Breast epithelium (tissue), 4 donors: ENCODE measurements at places on chromosomes 16 and 17.
A peak's percentile ranks its signal among the peaks of the same experiment; 100 is the strongest.

DNA sequence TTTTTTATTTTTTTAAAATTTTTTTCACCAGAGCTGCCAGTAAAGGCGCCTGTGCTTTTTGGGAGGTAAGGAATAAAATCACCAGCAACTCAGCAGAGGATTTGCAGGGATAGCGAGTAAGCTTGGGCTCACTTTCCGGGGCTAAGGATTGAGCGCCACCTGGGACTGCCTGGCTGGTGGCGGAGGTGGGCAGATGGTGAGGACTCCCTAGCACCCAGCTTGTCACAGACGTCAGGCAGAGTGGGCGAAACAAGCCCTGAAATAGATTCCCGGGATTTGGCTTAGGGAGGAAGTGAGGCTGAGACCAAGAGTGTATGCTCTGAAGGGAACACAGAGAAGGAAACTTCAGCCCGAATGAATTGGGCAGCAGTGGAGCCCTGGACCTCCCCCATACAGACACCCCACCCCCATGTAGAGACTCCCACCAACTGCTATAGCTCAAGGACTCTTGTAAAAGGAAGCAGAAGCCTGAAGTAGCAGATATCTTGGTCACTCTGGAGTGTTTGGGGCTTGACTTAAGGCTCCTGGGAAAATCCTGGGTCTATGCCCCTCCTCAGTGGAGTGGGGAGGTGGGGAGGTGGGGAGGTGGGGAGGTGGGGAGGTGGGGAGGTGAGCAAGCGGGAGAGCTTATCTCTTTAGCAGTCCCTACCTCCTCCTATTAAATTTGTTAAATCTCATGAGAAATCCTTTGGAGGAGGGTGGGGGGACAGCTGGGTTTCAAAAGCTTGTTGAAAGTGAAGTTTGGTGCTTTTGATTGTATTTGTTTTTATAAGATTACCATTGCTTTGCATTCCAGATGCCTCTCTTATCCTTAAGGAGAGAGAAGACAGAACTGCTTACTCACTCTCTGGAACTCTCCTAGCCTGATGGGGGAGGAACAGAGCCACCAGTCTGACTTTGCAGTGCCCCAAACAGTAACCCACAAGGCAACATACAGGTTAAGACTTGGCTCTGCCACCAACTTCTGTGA lies 8.2 kb downstream of the ARL4D start:
- no peak overlapping the region for H3K4me3 ChIP-seq
- no peak overlapping the region for H3K27ac ChIP-seq
- no peaks in the 10 kb centered on the region for H3K27me3 ChIP-seq
- H3K4me1 ChIP-seq: no peaks in the 10 kb centered on the region
- no peak for DNase-seq
- no peaks in the 10 kb centered on the region for H3K36me3 ChIP-seq

DNA sequence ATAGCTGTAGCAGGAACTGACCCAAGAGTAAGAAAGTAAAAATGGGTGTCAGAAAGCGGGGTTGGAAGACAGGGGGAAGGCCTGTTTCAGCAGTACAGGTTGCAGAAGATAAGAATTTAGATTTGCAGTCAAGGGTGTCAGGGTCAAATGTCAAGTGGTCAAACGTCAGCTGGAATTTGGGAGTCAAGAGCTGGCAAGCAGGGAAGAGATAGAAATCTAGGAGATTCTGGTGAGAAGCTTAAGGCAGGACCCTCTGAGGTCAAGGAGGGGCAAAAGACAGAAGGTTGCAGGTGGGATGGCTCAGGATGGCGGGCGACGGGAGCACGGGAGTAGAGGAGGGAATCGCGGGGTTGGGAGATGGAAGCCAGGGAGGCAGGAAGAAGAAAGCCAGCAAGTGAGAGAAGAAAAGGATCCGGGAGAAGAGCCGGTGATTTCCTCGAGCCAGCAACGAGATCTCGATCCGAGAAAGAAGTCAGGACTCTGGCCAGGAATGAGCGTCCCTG lies 335 bp downstream of the SLC25A35 start:
- H3K4me3 ChIP-seq: peak overlapping the region; percentile 57
- no peaks in the 10 kb centered on the region for H3K27me3 ChIP-seq

DNA sequence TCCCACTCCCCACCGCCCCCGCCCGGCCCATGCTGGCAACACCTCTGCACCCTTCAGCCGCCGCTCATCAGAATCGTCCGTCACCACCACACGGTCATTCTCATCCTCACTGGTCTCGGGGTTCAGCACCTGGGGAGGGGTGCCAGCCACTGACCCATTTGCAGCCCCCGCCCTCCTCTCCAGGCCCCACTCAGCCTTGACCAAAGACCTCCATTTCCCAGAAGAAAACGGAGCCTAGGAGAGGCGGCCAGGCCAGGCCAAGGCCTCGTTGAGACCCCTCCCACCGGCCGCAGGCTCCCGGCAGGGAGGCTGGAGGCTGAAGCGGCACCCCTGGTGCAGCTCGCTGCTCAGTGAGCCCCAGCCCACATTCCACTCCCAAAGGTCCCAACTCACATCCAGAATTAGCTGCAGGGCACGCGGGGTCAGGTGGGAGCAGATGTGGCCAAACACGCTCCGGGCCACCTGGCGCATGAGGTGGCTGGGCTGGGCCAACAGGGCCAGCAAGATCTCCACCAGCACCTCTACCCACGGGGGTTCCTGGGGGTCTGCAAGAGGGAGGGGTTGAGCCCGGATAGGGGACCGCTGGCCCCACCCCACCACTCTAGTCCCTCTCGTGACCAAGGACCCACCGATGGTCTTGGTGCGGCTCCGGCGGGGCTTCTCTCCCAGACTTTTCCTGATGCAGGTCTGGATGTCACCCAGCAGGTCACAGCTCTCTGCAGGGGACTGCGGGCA lies 9.8 kb downstream of the MYBBP1A start:
- H3K4me1 ChIP-seq: peaks cover 6% of the 10 kb centered on the region
- H3K27me3 ChIP-seq: no peaks in the 10 kb centered on the region
- no peak for DNase-seq
- H3K36me3 ChIP-seq: peaks cover 8% of the 10 kb centered on the region

DNA sequence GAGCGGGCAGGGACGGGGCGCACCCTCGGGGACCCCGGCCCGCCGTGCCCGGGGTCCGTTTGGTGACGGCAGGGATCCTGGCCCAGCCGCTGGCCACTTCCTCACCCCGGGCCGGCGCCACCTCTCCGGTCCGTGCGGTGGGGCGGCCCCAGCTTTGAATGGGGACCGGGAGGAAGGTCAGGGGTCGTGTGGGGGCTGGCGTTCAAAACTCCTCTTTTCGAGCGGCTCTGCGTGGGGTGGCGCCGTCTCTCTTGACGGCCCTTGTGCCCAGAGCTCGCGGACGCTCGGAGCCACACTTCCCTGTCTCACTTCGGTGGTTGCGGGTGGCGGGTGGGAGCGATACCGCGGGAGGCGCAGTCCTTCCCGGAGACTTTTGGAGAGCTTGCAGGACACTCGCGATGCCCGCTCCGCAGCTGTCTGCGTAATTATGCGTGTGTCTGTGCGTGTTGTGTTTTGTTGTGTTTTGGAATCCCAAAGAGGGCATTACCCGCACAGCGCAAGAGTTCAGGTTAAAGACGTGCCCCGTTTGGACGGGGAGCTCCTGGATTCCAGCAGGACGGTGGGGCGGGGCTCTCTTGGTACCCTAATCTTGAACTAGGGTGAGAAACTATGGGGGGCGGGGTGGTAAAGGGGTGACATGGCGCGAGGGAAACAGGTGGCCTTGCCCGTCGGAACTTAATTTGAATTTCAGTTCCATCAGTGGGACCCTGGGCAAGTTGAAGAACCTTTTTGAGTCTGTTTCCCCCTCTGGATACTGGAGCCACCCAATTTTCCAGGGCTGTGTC lies 637 bp downstream of the PLCG2 start:
- DNase-seq: no peak
- H3K27me3 ChIP-seq: no peaks in the 10 kb centered on the region
- H3K4me3 ChIP-seq: peak overlapping the region; percentile 63
- peak overlapping the region; percentile 71 for H3K27ac ChIP-seq
- H3K36me3 ChIP-seq: no peaks in the 10 kb centered on the region

- no peaks in the 10 kb centered on the region for H3K27me3 ChIP-seq
- no peaks in the 10 kb centered on the region for H3K36me3 ChIP-seq
- no peak overlapping the region for H3K4me3 ChIP-seq
- DNase-seq: no peak
- H3K4me1 ChIP-seq: no peaks in the 10 kb centered on the region
- H3K27ac ChIP-seq: no peak overlapping the region
These were observed 391.4 kb upstream of the MAF start for GRCh38 chr16:79991969-79992368.

DNA sequence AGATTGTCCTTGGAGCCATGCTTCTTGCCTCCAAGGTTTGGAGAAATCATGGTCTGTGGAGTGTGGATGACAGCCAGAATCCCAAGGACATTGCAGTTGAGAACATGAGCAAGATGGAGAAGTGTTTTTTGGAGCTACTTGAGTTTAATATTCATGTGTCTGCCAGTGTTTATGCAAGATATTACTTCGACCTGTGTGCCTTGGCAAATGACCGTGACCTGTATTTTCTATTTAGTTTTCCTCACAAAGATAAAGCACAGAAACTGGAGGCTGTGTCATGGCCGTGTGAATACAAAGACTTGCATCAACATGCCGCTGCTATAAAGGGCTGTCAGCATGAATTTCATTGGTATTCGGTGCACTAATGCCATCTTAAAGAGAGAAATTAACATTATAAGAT lies 9.0 kb downstream of the GGA2 start:
- peaks cover 9% of the 10 kb centered on the region for H3K4me1 ChIP-seq
- DNase-seq: no peak
- H3K27ac ChIP-seq: no peak overlapping the region
- H3K4me3 ChIP-seq: no peak overlapping the region
- H3K36me3 ChIP-seq: no peaks in the 10 kb centered on the region

- DNase-seq: no peak
- no peaks in the 10 kb centered on the region for H3K27me3 ChIP-seq
- H3K4me1 ChIP-seq: no peaks in the 10 kb centered on the region
- H3K27ac ChIP-seq: no peak overlapping the region
- H3K4me3 ChIP-seq: no peak overlapping the region
These were observed 7.4 kb upstream of the SPAG9 start for GRCh38 chr17:51128076-51128475.

DNA sequence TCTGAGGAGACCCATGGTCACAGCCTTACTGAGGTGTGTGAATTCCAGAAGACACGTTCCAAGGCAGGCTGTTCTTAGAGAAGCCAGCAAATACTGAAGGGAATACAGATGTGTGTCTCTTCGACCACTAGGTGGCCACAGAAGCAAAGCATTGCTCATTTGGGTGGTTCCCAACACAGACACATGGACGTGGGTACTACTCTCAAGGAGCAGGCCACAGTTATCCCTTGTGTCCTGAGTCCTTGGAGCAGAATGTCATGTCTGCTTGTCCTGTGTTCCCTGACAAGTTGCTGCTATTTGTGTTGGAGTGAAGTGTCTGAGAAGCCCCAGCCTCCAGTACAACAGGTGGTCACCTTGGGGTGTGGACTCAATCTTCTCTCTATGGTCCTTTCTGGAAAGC lies 30.3 kb downstream of the HMOX2 start:
- H3K36me3 ChIP-seq: peaks cover 7% of the 10 kb centered on the region
- H3K4me1 ChIP-seq: no peaks in the 10 kb centered on the region
- DNase-seq: no peak

DNA sequence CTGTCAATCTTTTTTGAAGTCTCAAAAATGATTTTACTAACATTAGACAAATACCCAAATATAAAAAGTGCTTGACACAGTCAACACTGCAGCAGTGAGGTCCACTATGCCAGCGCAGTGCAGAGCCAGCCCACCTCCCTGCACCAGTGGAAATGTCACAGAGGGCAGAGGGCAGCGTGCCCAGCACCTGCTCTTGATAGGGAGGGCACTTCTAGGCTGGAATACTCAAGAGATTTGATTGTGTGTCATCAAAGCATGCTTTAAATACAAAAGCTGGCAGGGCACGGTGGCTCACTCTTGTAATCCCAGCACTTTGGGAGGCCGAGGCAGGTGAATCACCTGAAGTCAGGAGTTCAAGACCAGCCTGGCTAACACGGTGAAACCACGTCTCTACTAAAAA lies 136.0 kb downstream of the ANKRD11 start:
- no peaks in the 10 kb centered on the region for H3K36me3 ChIP-seq
- no peak for DNase-seq
- no peaks in the 10 kb centered on the region for H3K4me1 ChIP-seq
- no peak overlapping the region for H3K27ac ChIP-seq
- H3K27me3 ChIP-seq: no peaks in the 10 kb centered on the region

- no peak overlapping the region for H3K27ac ChIP-seq
- H3K36me3 ChIP-seq: no peaks in the 10 kb centered on the region
- no peaks in the 10 kb centered on the region for H3K4me1 ChIP-seq
These were observed 30.2 kb upstream of the CPPED1 start for GRCh38 chr16:12833926-12834325.

- no peak within 1 kb of the TSS for H3K27ac ChIP-seq
- peaks cover 7% of the 10 kb centered on the region for H3K4me1 ChIP-seq
- H3K27me3 ChIP-seq: peaks cover 20% of the 10 kb centered on the region
- DNase-seq: no peak
- no peaks in the 10 kb centered on the region for H3K36me3 ChIP-seq
- peak within 1 kb of the TSS; percentile 55 for H3K4me3 ChIP-seq
These were observed at the start of gene NPW for GRCh38 chr16:2019518-2019920. Gene NPW, plus strand, starts transcription at chr16:2019785.

DNA sequence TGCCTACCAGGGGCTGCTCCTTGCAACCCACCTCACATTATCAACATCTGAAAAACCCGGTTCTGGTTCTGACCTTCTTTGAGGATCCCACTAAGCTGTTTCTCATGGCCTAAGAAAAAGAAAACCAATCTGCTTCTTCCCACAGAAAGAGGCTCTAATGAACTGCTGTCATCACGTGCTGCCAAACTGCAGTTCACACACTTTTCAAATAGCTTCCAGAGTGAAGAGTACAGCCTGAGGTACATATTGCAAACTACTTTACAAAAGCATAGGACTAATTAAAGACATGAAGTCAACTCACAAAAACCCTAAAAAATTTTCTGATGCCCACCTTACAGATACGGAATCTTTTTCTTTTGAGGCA lies 36.7 kb downstream of the SMG6 start:
- DNase-seq: no peak
- peak overlapping the region; percentile 43 for H3K27ac ChIP-seq
- H3K36me3 ChIP-seq: no peaks in the 10 kb centered on the region
- H3K27me3 ChIP-seq: no peaks in the 10 kb centered on the region
- H3K4me3 ChIP-seq: no peak overlapping the region
